ENCODE measurements at places on chromosomes 5 and 9.

DNA sequence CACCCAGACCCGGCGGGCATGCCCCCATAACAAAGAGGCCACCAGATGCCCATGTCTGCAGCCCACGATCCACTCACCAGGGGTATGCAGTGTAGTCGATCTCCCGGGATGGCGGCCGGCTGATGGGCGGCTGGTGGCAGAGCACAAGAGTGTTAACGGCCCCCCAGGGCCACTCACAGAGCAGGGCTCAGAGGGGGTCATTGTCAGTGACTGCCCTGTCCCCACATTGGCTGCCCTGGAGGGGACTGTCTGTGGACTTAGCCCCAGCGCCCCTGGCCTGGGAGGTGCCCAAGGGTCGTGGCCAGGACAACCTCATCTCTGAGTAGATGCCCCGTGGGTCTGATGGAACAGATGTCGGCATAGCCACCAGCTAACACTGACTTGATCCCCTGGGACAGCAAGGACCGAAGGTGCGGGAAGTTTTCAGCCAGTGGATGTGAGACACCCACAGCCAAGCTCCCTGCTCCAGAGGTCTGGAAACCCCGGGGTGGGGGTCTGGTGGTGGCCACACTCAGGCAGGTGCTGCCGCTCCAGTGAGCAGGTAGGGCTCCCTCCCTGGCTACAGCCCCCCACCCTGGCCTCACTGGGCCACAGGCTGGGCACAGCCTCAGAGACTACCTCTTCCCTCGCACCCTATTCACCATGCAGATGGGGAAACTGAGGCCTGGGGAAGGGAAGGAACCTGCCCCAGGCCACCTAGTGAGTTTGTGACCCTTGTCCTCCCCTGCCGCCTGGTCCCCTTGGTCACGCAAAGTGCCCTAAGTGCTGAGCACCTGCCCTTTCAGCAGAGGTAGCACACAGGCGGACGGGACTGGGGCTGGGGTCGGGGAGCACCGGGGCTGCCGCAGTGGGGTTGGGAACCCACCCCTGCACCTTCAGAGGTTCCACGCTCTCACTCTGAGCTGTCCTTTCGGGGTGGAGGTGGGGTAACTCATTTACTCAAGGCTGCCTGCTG is 38.1 kb upstream of the SARDH start:
- DNase-seq = no peak

DNA sequence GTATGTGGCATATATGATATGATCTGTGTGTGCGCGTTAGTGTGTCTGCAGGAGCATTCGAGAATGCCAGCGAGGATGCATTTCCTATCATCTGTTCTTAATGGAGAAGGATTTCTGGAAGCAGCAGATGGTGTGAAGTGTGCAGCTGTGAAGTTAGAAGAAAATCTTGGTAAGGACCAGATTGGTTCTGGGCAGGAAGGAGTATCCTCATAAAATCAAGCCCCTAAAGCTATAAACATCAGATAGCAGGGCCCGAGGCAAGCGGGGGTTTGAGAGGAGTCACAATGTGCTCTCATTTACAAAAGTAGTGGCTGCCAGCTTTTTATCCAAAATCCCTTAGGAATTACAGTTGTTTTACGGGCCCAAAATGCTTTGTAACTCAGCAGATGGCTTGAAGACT is 40.0 kb downstream of the DAPK1 start:
- DNase-seq = no peak

GRCh38 chr9:126489581-126490213 is 124.0 kb upstream of the LMX1B start:
- DNase-seq = no peak

DNA sequence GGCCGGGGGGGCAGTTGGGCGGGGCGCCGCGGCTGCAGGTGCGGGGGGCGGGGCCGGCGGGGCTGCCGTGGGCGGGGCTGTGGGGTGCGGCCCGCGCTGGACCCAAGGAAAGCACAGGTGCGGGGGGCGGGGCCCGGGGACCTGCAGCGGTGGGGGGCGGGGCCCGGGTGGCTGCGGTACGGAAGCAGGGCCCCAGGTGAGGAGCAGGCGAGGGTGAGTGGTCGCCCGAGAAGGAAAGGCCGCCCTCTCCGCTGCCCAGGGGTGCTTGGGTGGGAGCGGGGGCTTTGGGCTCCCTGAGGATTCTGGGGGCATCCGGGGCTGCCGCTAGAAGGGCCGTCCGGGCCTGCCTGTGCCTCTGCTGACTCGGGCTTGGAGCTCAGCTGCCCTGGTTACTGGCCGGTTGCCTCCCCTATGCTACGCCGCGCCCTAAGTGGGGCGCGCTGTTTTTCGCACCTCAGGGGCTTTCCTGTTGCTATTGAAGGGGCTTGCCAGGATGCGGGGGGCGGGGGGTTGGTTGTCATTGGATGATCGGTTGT is 767 bp downstream of the RALGPS1 start:
- peak; percentile 59 for DNase-seq

DNA sequence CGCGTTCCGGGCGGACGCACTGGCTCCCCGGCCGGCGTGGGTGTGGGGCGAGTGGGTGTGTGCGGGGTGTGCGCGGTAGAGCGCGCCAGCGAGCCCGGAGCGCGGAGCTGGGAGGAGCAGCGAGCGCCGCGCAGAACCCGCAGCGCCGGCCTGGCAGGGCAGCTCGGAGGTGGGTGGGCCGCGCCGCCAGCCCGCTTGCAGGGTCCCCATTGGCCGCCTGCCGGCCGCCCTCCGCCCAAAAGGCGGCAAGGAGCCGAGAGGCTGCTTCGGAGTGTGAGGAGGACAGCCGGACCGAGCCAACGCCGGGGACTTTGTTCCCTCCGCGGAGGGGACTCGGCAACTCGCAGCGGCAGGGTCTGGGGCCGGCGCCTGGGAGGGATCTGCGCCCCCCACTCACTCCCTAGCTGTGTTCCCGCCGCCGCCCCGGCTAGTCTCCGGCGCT is at the start of gene DAPK1:
DAPK1 (plus strand) TSS at position 264 of the 442 bp plus-strand sequence. CDS start 1,211 bp downstream, outside the sequence.
- DNase-seq = no peak

GRCh38 chr5:58491216-58491892 is at the start of gene GAPT:
Gene GAPT, plus strand, starts transcription at chr5:58491435. Its CDS starts 3,102 bp downstream, at chr5:58494537.
- no peak for DNase-seq

Measured in activated CD4-positive, alpha-beta T cell treated with anti-CD3 and anti-CD28 coated beads for 4 hours (primary cell).